ENCODE measurements at places on chromosomes 3 and 15.

GRCh38 chr3:36493051-36493450, 112.7 kb downstream of the STAC start:
- peak; percentile 65 for DNase-seq

DNA sequence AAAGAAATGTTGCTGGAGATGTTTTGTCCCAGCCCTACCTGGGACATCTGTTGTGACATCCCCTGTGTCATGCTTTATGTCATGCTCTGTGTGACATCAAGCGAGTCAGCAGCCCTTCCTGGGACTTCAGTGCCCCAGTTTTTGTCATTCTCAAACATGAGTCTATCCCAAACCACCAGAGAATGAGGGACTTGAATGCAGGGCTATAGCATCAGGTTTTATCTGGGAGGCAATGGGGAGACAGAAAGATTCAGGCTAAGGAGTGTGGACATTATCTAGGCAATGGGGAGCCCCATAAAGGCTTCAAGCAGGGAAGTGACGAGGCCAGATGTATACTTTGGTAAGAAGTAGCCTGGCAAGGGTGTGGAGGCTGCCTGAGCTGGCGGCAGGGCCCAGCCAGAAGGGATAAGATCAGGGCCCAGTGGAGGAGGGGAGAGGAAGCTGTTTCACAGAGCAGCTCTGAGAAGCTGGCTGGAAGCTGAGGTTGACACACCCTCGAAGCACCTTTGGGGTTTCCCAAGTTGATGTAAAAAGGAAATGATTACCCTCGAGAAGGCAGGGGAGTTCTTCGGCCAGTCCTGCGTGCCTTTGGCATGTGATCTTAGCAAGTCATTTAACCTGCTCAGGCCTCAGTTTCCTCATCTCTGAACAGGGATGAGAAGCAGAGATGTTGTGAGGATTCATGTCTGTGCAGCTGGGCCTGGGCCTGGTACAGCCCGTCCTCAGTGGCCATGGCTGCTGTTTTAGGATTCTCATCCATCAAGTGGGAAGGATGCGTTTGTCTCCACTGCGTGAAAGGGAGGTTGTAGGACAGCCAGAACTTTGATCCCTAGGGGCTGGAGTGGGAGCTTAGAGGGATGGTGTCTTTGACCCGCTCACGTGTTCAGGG, 34.3 kb downstream of the IRAK2 start:
- peak; percentile 95 for DNase-seq

GRCh38 chr3:28326458-28326926, 22.0 kb upstream of the ZCWPW2 start:
- DNase-seq, result no peak

DNA sequence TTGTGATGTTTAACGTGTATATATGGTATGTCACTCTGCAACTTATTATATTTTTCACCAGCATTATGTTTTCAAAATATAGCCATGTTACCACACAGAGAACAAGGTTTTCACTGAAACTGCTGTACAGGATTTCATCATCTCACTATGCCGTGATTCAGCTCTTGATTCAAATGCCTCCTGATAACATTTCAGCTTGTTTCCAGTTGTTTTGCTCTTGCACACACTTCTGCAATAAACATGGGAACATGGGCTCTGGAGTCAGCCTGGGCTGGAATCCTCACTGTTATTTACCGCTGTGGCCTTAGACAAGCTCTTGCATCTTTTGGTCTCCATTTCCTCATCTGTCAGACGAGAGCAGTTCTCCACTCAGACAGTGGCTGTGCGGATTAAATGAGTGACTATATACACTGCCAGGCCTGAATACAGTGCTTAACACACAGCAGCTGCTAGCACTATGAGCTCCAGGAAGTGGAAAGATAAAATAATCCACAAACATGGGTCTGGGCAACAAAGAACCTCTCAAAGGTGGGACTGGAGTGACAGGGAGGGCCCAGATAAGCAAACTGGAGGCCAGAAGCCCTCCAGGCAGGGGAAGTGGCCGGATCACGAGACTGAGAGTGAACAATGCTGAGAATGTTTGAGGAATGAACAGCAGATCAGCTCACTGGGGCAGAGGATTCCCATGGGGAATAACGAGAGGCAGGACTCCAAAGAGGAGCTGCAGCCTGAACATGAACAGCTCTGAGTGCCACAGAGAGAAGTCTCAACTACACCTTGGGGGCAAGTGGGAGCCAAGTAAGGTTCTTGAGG, 17.7 kb downstream of the NTRK3 start:
- DNase-seq, result no peak

- no peak for DNase-seq
Observed at GRCh38 chr3:156299569-156299968, 179.2 kb downstream of the KCNAB1 start.

- no peak for DNase-seq
Observed at GRCh38 chr3:190165253-190165652, 44.6 kb upstream of the P3H2 start.

DNA sequence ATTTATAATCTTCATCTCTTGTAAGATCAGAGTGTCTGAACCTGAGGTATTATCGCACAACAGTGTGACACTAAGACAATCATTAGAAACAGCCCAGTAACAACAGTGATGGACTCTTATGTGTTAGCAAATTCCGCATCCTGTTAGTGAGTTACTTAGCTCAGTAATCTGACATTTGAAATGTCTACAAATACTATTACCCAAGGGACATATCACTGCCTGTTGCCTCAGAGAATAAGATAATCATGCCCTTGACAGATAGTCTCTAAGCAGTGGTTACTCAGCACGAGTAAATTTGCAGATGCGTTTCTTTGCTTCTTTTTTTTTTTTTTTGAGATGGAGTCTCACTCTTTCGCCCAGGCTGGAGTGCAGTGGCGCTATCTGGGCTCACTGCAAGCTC, 13.4 kb upstream of the RTP1 start:
- no peak for DNase-seq

DNA sequence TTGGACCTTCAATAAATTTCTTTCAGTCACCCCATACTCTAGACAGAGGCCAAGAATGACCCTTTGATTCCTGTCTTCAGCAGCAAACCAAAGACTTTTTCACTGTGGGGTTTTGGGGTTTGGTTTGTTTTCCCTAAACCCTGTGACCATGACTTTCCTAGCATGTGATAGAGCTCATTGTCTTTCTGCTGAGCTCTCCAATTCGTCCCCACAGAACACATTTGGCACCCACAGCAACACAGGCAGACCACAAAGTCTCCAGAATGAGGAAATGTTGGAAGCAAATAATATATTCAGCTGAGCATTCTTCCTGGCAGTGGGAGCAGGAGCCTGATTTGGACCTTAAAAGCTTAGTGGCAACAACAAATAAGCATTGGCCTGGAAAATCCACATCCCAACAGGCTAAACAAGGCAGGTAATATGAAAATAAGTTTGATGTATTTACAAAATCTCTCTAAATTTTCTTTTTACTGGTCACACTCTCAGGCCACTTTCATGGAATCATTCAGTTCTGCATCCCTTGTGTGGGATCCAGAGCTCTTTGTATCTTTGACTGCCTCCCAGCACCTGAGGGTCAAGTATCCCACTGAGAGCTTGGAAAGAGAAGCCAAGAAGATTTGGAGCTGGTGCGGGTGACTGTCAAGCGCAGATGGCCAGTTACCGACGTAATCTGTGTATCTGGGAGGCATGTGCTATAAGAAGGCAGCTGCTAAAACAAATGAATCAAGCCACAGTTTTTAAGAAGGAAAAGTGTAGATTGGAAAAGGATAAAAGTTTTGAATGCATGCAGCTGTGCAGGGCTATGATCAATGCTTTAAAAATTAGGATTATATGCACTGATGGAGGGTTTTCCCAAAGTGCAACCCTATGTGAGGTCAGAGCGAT, 36.5 kb upstream of the CPB1 start:
- DNase-seq, result peak; percentile 79

DNA sequence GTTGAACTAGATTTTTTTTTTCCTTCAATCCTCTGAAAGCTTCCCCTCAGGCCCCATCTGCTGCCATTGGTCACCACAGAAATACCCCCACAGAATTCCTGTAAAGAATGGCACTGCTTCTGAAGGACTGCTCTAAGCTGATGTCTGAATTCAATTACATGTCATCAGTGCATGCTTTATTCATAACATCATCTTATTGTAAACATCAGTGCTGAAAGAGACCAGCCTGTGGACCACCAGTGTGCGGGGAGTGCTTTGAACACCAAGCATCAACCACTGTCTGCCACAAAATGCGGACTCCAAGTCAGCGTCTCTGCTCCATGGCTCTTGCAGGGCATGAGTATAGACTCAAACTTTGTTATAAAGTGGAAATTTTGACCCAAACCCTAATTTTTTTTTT, 11.6 kb downstream of the PHLDB2 start:
- DNase-seq, result no peak

GRCh38 chr15:78255421-78256043, 8.8 kb upstream of the DNAJA4 start:
- DNase-seq, result no peak

DNA sequence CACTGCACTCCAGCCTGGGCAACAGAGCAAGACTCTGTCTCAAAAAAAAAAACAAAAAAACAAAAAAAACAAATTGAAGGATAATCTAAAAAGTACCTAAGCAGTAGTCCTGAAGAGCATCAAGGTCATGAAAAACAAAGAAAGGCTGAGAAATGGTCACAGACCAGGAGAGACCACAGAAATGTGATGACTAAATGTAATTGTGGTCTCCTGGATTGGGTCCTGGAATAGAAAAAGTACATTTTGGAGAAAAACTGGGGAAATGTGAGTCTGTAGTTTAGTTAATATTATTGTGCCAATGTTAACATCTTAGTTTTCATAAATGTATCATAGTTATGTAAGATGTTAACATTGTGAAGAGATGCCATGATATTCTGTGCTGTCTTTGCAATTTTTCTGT, 267.5 kb upstream of the NR2E3 start:
- DNase-seq, result no peak

GRCh38 chr15:100250176-100250800, 91.5 kb downstream of the ADAMTS17 start:
- no peak for DNase-seq

DNA sequence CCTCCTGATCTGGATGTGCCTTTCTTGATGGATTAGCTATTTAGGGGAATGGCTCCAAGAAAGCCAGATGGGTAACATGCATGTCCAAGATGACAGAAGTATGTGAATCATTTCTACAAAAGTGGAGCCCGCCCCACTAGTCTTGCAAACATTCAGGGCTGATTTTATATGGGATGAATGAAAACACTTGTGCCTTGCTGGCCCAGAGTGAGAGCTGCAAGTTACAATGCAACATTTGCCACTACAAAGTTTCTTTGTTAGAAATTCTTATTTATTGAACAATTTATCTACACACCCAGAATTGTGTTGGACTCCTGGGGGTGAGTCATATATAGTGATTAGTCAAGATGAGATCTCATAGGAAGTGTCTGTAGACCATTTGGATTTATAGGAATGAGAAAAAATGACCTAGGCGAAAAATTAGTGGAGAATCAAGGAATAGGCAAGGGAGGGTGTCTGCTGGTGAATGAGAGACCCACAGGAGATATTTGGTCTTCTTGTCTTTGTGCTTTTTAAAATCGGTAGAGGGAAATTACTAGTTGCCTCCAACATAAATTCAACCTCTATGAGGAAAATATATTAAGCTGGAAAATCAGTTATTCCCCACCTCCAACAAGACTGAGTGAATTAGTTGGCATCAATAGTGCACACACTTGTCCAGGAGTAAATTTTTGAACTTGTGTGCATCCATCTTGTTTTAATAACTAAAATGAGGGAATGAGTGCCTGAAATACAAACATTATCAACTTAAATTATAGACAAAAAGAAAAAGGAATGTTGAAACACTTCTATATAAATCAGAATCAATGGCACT, 53.5 kb upstream of the DCBLD2 start:
- DNase-seq, result no peak

DNA sequence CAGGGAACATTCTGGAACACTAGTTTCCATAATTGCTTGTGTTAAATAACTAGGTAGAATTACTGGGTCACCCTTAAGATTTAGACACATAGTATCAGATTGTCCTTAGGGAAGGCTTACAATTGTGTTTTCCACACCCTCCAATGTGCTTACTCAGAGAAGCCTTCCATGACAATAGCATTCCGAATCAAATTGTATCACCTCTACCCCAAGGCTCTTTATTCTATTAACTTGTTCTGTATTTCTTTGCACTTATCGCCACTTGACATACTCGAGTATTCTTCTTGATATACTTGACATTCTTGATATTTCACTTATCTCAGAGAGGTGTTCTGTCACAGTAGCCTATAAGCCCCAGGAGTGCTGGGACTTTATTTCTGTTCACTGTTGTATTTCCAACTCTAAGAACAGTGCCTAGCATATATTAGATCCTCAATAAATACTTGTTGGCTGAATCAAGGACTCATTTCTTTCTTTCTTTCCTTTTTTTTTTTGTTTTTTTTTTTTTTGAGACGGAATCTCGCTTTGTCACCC, 238.9 kb upstream of the PDZRN3 start:
- no peak for DNase-seq

- no peak for DNase-seq
Observed at GRCh38 chr3:125331243-125331642, 43.9 kb downstream of the ZNF148 start.

DNA sequence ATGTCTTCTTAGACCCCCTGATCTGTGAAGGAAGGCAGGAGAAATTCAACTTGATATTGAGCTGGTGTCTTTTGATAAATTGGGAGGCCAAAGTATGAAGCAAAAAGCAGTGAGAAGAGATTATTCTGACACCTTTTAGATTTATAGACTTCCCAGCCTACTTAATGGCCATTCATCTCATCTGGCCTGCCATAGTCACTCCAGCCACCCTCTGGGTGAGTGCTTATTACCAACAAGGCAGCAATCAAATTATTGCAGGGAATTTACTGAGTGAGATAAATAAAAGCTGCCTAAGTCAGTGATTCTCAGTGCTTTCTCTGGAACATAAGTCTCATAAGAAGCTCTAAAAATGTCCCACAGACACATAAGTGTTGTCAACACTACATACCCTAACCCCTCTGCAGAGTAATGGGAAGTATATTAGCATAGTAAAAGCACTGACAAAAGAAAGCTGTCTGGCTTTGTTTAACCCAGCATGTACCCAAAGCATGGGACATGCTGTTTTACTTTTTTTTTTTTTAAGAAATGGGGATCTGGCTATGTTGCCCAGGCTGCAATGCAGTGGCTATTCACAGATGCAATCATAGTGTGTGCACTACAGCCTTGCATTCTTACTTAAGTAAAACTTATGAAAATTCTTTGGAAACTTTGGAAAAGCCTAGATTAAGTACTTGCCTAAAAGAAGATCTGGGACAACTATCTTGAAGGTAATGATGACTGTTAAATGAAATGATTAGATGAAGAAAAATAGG, 725.3 kb downstream of the TUSC7 start:
- DNase-seq, result no peak

DNA sequence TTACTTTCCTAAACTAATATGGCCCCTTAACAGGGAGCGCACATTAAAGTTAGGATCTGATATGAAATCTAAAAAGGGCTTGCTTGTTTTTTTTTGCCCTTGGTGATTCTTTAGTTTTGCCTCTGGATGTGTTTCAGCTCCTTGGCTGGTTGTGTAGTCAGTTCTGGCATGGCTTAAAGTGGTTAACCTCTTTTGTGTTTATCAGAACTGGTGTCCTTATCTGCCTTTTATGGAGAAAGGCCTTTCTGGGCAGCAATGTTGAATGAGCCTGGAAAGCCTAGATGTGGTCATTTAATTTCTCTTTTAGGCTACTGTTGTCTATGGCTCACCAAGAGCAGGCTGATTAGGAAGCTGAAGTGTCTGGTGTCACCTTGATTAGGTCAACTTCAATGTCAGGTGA, 254.5 kb upstream of the ROPN1 start:
- DNase-seq, result no peak

GRCh38 chr3:183210341-183210740, 42.7 kb upstream of the B3GNT5 start:
- peak; percentile 79 for DNase-seq

- DNase-seq, result no peak
Observed at GRCh38 chr15:84890670-84891162, 6.3 kb downstream of the SLC28A1 start.

Measured in inflammatory macrophage treated with lipopolysaccharide for 4 hours (primary cell).